GM19239 (cell line): ENCODE measurements at places on chromosomes 7 and 10.

GRCh38 chr10:51300617-51301304, 226.5 kb downstream of the PRKG1 start:
- no peak for DNase-seq

GRCh38 chr10:51313773-51314478, 239.6 kb downstream of the PRKG1 start:
- no peak for DNase-seq

DNA sequence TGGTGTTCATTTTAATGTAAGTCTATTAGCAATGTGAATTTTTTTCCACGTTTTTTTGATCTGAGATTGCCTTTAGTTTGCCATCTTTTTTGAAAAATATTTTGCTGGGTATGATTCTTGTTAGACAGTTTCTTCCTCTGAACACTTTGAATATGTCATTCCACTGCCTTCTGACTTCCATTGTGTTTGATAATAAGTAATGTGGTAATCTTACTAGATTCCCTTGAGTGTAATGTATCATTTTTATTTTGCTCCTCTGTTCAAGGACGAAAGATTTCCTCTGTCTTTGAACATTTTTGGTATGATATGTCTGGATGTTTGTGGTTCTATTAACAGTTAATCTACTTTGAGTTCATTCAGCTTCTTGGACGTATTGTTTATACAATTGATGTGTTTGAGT, 371.4 kb downstream of the SUGCT start:
- DNase-seq = no peak

- no peak for DNase-seq
Measured at GRCh38 chr7:17009933-17010332, 128.2 kb upstream of the AGR3 start.

- DNase-seq = no peak
Measured at GRCh38 chr10:7285522-7286322, 125.1 kb downstream of the SFMBT2 start.

DNA sequence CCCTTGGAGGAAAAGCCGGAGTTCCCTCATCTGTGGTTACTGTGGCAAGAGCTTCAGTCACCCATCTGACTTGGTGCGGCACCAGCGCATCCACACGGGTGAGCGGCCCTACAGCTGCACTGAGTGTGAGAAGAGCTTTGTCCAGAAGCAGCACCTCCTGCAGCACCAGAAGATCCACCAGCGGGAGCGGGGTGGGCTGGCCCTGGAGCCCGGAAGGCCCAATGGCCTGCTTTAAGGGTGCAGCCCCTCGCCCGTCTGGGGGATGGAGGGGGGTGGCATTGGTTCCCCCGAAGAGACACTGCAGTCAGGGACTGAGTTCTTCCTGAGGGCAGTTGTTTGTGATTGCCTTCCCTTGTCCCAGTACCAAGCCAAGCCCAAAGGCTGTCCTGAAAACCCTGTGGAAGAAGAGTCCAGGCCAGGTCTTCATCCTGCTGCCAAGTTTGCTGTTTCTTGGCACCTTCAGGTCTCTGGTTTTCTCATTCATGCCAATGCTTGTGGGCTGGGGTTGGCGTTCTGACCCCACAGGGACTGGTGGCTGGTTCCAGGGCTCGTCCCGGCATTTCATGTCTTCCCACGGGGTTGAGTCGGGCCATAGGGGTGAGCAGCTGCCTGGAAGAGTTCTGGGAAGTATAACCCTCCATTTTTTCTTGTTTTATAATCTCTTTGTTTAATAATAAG, 7.7 kb upstream of the ZNF783 start:
- no peak for DNase-seq

GRCh38 chr10:60031664-60032063, 125.3 kb upstream of the CCDC6 start:
- peak; percentile 24 for DNase-seq

GRCh38 chr7:52656098-52656497, 379.3 kb upstream of the POM121L12 start:
- no peak for DNase-seq

DNA sequence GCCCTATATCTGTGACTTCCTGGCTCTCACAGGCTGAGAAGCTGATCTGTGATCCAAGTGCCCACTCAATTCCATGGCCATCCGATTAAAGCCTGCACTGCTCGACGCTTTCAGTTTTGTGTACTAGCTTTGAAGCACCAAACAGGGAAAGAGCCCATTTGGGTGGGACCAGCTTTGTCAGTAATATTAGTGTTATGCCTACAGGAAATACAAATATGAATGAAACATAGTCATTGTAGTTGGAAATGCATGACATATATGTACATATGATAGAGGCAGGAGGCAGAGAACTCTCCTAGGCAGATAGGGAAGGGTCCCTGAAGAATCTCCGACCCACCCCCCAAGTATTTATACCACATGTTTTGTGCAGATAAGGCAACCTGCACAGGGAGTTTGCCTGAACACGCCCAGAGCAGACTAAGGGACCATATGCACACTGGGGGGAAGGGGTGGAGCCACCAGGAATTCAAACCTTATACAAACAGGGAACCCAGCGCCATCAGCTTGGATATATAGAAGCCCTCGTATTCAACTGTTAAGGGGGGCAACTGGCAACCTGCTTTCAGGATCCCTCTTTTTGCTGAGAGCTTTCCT, 653.2 kb downstream of the PARD3 start:
- no peak for DNase-seq

- no peak for DNase-seq
Measured at GRCh38 chr7:135178364-135178763, 7.9 kb upstream of the CYREN start.

DNA sequence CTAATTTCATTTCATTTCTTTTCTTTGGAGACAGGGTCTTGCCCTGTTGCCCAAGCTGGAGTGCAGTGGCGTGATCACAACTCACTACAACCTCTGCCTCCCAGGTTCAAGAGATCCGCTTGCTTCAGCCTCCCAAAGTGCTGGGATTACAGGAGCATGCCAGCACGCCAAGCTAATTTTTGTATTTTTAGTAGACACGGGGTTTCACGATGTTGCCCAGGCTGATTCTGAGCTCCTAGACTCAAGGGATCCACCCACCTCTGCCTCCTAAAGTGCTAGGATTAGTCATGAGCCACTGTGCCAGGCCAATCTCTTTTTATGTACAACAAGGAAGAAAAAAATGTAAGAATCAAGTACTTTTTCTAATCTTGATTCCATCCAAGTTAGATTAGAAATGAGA, 10.7 kb upstream of the KMT2E start:
- DNase-seq = no peak

DNA sequence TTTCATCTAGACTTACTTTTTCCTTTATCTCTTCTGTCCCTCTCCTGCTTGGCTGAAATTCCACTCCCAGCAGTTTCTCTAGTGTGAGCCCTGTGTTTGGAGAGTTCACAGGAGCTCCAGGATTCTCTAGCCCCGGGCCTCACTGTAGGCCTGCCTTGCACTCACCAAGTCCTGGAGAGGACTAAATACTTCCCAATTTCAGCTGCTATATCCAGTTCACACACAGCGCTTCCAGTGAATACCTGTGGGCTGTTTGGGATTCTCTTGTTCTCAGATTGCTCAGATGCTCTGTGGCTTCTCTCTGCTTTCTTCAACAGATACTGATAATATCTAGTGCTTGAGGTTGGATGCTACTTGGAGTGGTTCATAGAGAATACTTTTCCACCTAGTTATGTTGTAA, 46.0 kb downstream of the MINPP1 start:
- DNase-seq = no peak

DNA sequence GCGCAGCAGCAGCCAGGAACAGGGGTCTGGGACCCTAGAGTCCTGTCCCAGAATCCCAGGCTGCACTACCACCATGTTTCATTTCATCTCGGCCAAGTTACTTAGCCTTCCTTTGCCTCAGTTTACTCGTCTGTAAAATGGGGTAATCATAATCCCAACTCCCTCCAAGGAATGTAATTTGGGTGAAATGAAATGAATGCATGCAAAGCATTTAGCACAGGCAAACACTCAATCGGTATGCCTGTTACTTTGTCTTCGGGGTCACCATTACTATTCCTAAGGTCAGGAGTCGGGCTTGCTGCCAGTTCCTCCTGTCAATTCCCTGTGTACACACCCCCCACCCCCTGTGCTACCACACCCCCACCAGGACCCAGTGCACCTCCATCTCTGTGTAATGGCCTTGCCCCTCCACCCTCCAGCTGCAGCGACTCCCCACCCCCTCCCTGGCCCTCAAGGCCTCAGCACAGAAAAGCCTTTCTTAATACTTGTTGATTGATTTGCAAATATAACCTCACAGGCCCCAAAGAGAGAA, 1.7 kb downstream of the TNS3 start:
- DNase-seq = no peak

GRCh38 chr7:151168003-151168786, 701 bp upstream of the GBX1 start:
- DNase-seq = peak; percentile 63

DNA sequence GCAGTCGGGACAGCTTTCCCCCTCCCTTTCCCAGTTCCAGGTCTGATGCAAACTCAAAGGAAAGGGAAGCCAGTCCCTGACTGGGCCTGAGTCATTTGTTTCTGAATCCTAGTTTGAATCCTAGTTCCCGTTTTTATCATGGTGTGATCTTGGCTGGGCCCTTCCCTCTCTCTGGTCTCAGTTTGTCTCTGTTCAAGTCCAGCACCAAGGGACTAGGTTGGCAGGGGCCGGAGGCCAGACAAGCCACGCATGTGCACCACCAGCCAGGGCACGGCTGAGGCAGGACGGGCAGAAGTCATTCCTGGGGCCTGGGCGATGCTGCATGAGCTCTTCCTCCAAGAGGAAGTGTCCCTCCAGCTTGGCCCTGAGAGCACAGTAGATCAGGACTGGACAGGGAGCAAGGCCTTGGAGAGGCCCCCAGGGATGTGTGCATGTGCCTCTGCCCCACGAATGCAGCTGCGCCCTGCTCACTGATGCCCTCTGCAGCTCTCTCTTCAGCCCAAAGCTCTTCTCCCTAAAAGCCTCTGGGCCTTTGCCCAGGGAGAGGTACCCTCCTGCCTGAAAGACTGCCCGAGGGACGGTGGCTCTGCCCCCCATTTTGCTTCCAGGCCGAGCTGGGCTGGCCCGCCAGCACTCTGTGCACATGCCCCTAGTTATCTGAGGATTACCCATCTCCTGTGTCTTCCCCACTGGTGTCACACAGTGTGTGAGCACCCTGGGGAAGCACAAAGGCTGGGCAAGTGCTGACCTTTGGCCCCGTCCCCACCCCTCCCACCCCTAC, 86.7 kb downstream of the ZMIZ1 start:
- no peak for DNase-seq

DNA sequence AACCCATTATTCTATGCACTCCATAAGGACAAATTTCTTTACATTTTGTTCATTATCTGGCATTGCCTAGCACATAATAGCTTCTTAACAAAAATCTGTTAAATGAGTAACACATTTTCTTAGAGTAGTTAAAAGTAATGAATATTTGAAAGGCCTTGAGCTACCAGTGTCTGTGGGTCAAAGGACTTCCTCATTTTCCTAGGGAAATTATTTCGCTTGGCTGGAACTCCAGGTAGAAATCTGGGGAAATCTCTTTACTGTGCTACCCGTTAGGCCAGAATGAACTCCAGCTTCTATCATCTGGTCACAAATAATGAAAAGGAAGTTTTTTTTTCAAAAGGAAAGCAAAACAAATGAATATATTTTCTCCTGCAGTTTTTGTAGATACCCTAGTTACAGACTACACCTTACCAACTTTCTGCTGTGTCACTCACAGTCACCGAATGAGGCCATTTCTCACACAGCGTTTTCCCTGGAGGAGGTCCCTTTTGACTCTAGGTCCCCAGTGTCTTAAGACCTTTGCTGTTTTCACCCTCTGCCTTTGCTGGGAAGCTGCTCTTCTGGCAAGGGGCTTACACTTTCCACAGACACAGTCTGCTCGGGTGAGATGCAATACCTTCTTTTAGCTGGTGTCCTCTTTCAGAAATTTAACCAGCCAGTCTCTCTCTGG, 1.6 kb downstream of the SAMD9L start:
- no peak for DNase-seq

DNA sequence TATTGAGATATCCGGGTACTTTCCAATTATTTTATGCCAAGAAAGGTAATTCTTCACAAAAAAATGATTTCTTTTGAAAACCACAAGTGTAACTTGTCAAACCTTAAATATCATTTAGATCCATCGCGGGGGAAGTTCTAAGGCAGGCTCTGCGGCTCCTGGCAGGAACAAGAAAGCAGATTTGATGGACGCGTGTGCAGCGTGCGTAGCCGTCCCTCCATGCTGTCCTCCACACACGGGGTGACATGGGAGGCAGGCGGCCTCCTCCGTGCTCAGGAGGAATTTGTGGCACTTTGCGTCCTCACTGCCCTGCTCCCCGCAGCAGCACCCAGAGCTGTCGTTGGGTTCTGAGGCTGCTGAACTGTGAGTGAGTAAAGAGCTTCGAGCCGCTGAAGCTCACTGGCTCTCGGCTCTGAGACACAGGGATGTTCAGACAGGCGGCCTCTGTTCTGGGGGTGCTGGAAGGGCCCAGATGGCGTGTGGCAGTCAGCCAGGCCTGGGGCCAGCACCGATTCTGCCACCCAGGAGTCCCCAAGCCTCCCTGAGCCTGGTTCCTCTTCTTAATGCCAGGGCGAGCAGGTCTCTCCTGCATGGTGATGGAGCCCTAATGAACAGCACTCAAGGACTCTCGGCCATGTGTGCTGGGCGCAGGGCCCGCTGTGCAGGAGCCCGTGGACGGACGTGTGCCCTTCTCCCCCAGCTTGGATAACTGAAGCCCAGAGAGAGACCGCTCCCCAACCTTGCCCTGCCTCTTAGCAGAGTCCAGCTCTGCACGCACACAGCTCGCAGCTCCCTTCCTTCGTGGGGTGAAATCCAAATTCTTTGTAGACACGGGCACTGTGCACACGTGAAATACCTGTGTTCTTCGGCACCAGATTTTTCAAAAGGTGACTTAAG, 185.4 kb upstream of the SHH start:
- DNase-seq = no peak

DNA sequence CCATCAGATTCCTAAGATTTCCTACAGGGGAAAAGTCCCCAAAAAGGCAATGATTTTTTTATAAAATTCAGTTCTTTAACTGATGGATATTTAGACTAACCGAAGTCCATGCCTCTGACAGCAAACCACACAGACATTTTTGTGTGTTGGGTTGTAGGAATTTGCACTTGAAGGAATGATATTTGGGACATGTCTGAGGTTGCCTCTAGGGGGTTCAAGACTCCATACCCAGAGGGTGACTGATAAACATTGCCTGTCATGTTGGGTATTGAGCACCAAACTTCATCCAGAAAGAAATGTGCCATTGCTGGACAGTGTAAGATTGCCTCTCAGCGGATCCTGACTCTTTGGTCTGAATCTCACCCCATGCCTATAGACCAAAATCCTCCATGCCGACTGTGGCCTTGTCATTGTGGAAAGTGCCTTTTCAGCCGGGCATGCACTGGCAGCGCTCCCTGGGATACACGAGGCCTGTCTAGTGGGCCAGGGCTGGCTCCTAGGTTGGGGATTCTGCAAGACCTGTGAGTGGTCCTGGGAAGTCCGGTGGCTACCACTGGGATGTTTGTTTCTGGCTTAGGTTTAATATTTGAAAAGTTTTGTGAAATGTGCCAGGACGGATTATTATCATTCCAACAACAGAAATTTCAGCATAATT, 252.9 kb downstream of the WDR37 start:
- DNase-seq = no peak

- no peak for DNase-seq
Measured at GRCh38 chr10:103958996-103959395, 7.9 kb upstream of the SLK start.
